Adipocyte (in vitro differentiated cells): ENCODE measurements at places on chromosomes 1 and 21.

DNA sequence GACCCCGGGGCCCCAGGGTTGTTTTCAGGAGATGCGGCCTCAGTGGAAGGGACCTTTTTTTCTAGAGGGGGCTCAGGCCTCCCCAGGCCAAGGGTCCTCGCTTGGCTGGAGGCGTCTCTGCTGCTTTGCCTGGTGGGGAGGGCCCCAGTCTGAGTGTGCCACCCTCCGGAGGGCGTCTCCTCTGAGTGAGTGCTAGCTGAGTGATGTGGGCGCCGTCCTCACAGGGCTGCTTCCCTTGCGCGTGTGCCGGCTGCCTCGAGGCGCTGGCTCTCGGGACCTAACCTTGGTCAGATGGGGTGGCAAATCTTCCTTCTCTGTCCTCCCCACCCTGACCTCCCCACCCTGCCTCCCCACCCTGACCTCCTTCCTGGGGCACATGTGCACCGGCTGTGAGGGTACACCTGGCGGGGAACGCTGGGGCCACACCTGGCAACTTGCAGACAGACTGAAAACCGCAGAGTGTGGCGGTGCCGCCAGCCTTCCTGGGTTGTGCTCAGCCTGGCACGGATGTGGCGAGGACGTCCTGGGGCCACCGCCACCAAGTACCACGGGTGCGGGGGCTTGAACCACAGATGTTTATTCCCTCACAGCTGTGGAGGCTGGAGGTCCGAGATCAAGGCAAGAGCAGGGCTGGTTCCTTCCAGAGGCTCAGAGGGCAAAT, 93.0 kb upstream of the TTC34 start:
- DNase-seq = no peak

DNA sequence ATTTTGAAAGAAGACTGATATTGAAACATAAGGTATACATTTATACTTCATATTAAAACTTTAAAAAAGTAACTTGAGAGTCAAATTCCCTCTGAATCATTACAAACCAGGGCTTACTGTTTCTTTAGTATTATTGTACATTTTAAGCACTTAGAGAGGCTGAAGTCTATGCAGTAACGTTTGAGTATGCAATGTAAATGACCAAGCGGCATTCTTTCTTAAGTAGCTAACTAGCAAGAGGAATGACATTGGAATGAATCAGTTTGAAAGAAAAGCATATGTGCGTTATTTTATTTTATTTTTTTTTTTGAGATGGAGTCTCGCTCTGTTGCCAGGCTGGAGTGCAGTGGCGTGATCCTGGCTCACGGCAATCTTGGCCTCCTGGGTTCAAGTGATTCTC, 24.3 kb downstream of the WNT2B start:
- DNase-seq = peak; percentile 87

DNA sequence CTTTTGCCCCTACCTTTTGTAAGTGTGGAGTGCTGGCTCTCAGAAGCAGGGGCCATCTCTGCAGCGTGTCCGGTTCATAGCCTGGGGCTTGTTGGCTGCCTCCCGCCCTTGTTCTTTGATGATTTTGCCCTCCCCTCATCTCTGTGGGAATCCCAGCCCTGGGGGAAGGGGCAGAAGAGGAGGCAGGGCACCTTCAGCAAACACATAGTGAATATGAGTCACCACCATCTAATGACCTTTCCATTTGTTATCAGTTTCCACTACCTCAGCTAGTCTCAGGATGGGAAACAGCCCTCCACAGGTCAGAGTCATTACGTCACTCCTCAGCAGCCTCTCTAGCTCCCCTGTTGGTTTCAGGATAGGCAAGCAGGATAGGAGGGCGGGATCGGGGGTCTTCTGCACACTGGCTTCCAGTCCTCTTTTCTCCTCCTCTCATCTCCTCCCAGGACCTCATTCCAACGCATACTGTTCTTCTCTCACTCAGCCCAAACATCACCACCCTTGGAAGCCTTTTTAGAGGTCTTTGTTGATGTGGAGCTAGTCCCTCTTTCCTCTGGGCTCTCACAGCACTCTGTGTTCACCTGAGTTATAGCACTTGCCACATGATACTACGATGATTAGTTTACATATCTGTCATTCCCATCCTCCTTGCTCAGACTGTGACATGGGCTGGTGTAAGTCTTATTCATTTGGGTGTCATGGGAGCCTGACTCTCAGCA, 15.8 kb downstream of the GADD45A start:
- DNase-seq = no peak

- peak; percentile 42 for DNase-seq
These were observed 86.0 kb downstream of the NCAM2 start for GRCh38 chr21:21084179-21084578.

GRCh38 chr1:30616759-30617158, 106.6 kb downstream of the MATN1 start:
- DNase-seq = no peak

- DNase-seq = no peak
These were observed 67.8 kb downstream of the NID1 start for GRCh38 chr1:235997049-235997448.

DNA sequence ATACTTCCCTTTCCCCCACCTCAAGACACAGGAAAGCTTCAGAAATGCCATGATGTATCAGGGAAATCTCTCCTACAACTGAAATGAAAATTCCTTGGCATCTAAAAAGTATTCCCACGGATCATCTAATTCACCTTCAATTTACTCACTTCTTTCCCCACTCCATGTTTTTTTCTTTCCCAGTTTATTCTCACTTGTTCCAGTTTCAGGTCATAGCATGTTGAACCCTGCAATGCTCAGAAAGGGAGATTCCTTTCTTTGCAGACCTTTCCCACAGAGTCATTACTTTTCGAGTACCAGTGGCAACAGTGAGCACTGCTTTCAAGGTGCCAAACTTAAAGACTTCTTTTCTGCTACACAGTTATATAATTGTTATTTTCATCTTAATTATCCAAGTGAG, 305.0 kb downstream of the VAV3 start:
- no peak for DNase-seq

DNA sequence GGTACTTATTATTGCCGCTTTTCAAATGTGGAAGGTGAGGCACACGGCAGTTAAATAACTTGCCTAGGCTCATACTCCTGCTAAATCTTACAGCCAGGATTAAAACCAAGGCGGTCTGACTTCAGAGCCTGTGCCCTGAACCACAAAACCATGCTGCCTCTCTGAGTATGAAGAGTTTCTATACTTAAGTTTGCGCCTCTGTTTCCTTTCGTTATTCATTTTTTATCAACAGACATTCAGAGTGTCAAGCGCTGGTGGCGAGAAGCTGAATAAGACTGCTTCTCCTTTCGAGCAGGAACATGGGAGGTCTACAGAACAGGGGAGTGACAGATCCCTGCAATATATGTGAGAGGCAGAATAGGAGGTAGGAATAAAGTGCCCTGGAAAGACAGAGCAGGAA, 96.0 kb upstream of the DUSP10 start:
- no peak for DNase-seq

- peak; percentile 5 for DNase-seq
These were observed 14.2 kb downstream of the WDR4 start for GRCh38 chr21:42864815-42865775.

DNA sequence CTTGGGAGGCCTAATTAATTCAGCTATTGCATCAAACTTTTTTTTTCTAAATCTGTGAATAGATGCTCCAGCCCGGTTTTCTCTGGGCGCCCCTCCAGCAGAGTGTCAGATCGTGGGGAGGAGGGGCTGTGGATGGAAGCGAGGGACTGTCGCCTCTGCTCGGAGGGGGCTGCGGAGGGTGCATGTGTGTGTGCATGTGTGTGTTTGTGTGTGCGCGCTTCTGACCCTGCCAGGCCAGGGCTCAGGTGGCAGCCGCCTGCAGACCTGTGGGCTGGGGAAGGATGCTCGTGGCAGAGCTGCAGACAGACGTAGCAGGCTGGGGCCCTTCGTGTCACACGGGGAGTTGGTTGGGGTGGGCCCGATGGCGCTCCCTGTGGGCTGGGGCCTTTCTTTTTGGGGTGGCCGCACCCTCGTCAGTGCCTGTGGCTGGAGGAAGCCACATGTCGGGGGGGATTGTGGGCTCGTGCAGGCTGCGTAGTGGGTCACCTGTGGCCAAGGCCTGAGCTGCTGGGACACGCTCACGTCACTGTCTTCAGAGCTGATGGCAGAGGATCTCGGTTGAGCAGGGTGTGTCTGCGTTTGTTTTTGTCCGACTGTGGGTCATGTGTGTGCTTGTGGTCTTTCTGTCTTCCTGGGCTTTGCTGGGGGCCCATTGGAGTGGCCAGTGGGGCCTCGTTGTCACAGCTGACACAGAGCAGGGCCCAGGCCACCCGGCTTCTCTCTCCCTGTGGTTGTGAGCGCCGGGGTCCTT, 2.8 kb downstream of the SKI start:
- peak; percentile 49 for DNase-seq

DNA sequence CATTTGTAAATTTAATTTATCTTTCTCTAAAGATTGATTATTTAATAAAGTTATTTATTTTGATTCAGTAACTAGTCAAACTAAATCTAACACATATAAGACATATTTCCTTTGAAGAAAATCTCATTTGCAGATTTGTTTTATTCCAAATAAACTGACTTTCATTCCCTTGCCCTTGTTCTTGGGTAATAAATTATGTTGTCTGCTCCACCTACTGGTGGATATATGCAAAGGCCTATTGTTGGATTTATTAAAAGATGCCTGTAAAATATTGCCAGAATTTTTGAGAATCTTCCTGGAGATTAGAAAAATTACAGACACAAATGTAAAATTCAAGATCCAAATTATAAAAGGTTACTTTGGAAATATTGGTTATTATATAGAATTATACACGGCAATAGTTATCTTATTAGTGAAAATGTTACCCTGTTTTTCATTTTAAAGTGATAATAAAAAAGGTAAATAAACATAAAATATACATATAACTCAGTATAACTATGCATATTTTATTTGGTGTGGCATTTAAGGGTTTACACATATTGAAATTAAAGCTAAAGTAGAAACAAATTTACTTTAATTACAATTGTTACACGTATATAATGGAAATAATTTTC, 116.1 kb downstream of the SPATA17 start:
- peak; percentile 74 for DNase-seq

- no peak for DNase-seq
These were observed 112.8 kb downstream of the EDEM3 start for GRCh38 chr1:184641894-184642293.
